M059J (cell line): ENCODE measurements at places on chromosomes 11 and 22.

DNA sequence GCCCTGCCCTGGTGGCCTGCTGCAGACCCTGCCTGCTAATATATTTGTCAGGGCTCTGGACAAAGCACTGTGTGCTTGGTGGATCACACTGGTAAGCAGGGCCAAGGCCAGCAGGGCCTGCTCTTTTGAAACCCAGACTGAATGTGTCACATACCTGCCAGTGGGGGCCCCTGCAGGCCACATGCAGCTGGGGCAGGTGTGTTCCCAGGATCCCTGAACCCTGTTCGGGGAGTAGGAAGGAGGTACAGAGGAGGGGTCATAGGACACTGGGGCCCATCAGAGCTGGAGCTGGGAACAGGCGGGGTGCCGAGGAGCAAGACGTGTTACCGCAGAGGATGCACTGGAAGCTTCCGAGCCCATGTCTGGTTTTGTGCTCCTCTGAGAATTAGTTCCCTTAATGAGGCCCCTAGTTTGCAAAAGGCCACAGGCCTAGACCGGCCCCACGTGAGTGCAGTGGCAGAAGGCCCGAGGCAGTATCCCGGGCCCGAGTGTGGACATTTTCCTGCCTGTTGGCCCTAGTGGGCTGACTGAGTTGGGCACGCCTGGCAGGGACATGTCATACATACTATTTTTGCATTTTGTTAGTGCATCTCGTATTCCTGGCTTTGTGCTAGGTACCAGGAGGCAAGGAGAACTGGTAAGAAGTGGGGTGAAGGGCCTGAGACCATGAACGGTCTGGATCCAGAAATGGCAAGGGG is 11.2 kb upstream of the ACR start:
- no peak for DNase-seq

DNA sequence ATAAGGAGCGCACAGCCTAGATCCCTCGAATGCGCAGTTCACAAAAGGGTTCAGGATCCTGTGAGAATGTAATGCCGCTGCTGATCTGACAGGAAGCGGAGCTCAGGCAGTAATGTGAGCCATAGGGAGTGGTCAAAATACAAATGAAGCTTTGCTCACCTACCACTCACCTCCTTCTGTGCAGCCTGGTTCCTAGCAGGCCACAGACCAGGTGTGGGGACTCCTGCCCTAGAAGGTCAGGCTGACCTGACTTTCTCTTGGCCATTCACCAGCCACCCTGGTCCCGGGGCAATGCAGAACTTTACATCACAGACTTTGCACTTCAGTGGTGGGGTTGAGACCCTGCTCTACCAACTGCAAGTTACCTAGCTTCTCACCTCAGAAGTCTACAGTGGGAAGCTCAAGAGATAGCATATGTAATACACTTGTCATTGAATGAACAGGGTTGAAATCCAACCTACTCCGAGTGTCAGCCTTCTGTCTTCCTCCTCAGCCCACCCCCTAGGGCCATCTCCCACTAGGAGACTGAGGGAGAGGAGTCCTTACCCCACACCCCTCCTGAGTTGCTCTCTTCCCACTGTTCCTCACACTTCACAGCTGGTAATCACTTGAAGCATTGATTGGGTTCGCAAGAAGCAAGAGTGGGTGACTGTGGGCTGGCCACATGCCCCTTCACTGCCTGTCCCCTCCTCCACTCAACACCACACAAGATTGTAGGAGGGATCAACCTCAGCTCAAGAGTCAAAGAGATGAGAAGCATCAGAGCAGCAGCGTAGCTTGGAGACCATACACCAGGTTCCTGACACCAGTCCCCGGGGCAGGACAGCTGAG is 2.0 kb upstream of the KCNJ1 start:
- DNase-seq = no peak

DNA sequence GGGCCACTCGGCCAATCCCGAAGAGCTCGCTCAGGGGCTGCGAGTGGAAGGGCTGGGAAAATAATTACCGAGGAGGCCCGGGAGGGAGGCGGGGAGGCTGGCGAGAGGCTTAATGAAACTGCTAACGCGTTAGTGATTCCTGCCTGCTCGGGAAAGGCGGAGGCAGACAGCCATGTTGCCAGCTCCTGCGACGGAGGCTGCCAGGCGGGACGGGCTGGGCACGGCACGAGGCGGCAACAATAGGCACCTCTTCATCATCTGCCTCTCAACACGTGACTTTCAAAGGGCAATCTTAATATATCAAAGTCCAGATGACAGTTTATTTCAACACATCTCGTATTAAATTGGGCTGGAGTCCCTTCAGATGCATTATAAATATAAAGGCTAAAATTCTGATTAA is 68.0 kb upstream of the TCF20 start:
- no peak for DNase-seq

DNA sequence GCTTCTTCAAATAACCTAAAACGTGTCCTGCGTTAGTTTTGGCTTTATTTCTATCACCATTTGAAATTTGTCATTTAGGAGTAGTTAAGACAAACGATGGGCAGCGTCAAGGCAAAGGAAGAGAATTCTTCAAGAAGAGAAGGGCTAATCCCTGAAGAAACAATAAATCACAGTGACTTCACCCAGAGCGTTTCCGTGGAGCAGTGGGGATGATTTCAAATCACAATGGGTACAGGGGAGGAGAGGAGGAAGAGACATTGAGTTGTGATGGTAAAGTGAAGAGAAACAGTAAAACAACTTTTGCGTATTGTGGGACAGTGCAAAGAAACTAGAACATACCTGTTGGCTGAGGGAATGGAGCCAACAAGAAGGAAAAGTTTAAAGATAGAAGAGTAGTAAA is 9.7 kb downstream of the PDGFD start:
- no peak for DNase-seq

DNA sequence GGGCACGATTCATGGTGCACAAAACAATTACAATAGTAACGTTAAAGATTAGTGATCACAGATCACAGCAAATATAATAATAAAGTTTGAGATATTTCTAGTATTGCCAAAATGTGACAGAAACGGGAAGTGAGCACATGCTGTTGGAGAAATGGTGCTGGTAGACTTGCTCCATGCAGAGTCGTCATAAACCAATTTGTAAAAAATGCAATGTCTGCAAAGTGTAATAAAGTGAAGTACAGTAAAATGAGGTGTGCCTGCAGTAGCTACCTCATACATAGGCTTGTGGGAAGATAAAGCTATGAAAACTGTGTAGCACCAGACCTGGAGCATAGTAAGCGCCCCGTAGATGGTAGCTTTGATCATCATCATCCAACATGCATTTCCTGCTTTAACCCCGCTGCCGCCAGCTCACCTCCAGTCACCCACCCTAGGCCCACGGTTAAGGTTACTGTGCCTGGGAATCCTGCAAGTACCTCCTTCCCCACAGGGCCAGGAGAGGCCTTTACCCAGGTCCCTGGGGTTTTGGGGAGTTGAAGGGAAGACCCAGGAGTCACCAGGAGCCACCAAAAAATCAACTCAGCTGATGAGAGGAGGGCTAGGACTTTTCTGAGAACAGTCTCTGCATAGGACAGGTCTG is 59.2 kb downstream of the MYO7A start:
- no peak for DNase-seq

- DNase-seq = no peak
Observed at GRCh38 chr11:26473216-26474194, 98.6 kb downstream of the MUC15 start.

DNA sequence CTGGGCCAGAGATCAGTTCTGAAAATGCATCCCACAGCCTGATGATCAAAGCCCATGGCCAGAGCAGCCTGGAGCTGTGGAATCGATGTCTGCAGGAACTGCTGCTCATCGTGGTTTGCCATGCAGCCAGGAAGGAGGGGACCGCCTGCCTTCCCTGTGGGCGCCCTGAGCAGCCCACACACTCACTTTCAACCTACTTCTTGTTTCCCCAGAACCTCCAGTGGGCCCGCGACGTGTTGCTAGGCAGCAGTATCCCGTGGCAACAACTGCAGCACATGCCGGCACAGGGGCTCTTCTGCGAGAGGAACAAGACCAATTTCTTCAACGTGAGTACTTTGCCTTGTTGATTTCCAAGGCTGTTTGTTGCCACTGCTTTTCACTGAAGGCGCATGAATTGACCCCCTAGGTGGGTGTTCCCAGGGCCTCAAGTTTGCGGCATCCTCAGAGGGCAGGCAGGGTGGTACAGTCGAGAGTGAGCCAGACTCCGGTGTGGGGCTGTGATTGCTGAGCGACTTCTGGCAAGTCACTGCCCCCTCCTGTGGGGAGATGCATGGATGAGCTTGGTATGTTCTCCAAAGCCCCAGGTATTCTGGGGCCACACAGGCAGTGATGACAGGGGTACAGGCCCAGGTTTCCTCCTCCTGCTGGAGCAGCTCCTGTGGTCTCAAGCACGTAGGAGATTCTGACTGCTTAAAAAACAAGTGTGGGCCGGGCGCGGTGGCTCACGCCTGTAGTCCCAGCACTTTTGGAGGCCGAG is 47.0 kb upstream of the SUSD2 start:
- no peak for DNase-seq

GRCh38 chr22:50294319-50294656 is 13.2 kb downstream of the PLXNB2 start:
- no peak for DNase-seq

- no peak for DNase-seq
Observed at GRCh38 chr22:26479043-26479791, 4.4 kb downstream of the HPS4 start.

- no peak for DNase-seq
Observed at GRCh38 chr11:94675813-94676212, 92.3 kb upstream of the AMOTL1 start.

- peak; percentile 31 for DNase-seq
Observed at GRCh38 chr11:63710476-63711217, 29.3 kb downstream of the RTN3 start.

DNA sequence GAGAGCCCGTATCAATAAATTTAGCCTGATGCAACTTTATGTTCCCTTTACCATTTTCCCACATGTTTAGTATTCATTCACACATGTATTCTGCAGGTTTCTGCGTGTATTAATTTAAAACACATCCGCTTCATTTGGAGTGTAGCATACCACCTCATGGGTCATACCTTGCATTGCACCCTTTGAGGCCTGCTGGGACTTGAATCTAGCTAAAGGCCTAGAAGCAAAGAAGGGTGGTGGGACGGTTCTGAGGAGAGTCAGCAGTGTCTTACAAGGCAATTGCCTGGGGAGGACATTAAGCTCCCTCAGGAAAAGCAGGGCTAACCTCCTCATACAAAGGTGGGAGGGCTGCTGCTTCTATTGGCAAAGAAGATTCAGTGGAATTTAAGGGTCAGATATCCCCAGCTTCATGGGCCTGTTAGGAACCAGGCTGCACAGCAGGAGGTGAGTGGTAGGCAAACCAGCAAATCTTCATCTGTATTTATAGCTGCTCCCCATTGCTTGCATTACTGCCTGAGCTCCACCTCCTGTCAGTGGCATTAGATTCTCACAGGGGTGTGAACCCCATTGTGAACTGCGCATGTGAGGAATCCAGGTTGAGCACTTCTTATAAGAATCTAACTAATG is 15.9 kb upstream of the SNX19 start:
- no peak for DNase-seq

- no peak for DNase-seq
Observed at GRCh38 chr11:128717516-128717915, 23.6 kb downstream of the FLI1 start.

DNA sequence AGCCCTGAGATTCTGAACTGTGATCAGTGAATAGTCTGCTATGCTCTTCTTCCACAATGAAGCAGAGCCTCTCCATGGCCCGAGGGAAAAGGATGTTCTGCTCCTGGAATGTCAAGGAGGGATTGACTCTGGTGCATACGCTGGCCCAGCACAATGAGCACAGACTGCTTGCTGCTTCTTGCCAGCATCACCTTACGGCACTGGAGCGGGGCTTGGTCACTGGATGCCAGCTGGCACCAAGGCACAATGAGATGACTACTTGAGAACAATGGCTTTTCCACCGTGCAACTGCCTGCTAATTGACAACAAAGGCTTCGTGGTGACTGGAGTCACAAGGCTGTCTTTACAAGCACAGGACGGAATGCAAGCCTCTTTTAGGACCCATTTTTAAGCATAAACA is 139.2 kb downstream of the DSCAML1 start:
- no peak for DNase-seq

- peak; percentile 1 for DNase-seq
Observed at GRCh38 chr11:26201411-26201810, 130.5 kb upstream of the ANO3 start.

- no peak for DNase-seq
Observed at GRCh38 chr11:46655631-46656030, 38.3 kb downstream of the ATG13 start.

GRCh38 chr22:33404723-33405122 is 346.5 kb upstream of the SYN3 start:
- DNase-seq = no peak

- DNase-seq = no peak
Observed at GRCh38 chr11:70711095-70711910, 313.0 kb downstream of the CTTN start.

DNA sequence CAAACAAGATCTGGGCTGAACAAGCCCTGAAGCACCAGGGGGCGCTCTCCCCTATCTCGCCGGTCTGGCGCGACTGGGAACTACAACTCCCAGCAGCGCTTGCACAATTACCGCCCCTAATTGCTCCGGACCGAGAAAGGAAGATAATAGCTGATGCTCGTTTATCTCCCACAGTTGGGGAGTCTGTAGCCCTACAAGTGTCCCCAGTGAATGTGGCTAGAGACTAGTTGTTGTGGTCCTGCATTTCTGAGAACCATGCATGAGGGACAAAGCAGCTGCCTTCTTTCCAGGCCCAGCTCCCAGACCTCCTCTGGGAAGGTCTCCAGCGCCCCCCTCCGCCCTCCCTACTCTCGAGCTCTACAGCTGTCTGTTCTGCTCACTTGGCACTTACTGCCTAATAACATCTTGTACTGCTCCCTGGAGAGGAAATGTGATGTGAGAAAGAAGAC is 34.4 kb downstream of the NRXN2 start:
- peak; percentile 76 for DNase-seq

DNA sequence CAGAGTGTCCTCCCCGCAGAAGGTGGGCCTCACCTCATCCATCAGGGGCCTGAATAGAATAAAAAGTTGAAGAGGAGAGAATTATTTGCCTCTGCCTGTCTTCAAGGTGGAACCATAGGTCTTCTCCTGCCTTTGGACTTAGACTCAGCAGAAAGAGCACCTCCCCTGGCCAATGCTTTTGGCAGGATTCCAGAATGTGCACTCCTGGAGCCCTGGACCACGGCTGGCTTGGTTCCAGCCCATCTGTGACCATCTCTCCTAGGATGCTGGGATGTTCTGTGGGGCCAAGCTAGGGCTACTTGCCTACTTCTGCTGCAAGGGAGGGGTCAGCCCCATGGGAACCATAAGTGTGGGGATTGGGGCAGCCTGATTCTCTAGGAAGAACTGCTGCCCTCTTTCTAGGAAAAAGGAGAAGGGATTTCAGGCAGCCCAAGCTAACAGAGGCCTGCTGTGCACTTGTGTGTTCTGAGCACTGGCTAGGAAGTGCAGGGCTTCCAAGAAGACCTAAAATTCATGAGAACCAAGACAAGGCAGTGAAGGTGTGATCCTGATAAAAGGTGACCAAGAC is 32.2 kb upstream of the SHANK2 start:
- no peak for DNase-seq

DNA sequence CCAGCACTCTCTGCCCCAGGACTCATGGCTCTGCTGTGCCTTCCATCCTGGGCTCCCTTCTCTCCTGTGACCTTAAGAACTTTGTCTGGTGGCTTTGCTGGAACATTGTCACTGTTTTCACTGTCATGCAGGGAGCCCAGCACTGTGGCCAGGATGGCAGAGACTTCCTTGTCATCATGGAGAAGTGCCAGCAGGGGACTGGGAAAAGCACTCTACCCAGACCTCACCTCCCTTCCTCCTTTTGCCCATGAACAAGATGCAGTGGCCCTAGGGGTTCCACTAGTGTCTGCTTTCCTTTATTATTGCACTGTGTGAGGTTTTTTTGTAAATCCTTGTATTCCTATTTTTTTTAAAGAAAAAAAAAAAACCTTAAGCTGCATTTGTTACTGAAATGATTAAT is 2.9 kb upstream of the TTC36 start:
- no peak for DNase-seq
